ENCODE measurements at places on chromosomes 3 and 15. TPM values are rescaled to one million over a fixed set of nuclear protein-coding genes. Genes with fewer than 3 reads are reported as not detected.
A peak's percentile ranks its signal among the peaks of the same experiment; 100 is the strongest.

- DNase-seq: no peak
Measured at GRCh38 chr3:77186728-77187127, 146.8 kb downstream of the ROBO2 start.

DNA sequence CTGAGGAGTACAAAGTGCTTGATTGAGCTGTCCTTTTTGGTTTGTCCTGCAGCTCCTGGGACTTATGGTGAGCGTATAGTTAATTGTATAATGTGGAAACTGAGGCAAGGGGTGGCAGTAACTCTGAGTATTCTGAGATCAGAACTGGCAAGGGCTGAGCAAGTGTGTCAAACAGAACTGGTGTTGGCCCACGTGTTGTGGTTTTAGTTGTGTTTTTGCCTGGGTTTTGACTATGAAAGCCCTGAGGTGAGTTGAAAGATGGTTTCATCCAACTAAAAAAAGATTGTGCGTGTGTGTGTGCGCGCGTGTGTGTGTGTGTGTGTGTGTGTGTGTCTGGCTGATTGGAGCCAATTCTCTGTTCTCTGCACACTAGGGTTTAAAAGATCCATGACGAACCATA is 154.1 kb downstream of the EDEM1 start:
- DNase-seq: no peak

TNNC1 gene
- polyA plus RNA-seq: 9,937 TPM

DNA sequence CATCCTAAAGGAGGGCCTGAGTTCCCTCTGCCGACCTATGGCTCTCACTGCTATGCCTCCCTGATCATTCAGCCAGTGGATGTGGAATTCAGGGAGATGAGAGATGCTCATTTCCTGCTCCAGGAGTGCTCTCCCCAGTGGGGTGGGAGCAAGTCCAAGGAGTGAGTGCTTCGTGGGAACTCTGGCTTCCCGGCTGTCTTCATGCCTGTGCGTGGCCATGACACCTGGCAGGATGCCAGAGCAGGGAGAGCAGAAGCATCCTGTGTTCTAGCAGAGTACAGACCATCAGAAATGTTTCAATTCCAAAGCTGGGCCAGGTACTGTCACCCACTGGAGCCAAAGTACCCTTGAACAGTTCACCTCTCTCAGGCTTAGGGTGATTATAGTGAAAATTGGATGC is 45.1 kb downstream of the APH1B start:
- peak; percentile 52 for DNase-seq

CASR gene
- polyA plus RNA-seq: not detected

COL6A6 gene
- polyA plus RNA-seq: 2.2 TPM

GABRR3 gene
- not detected for polyA plus RNA-seq

- no peak for DNase-seq
Measured at GRCh38 chr3:171876680-171877147, 33.6 kb downstream of the TMEM212 start.

GRCh38 chr3:129441782-129442181 is 1.8 kb downstream of the IFT122 start:
- no peak for DNase-seq

- DNase-seq: no peak
Measured at GRCh38 chr15:64693134-64693533, 82.3 kb downstream of the RBPMS2 start.

DNA sequence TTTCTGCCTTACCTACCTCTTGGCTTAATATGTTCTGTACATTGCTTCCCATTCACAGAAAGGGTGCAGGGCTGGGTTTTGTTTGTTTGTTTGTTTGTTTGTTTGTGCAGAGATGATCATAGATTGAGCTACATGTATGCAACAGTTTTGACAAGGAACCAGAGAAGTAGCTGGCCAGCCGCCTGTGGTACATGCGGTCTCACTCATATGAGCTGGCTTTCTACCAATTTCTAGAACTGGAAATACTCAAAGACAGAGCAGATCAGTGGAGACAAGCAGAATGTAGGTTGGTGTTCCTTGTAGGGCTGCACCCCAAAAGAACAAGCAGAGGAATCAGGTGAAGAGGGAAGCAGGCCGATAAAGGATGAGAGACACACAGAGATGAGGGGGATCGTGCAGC is 502.7 kb downstream of the SOX2 start:
- DNase-seq: no peak

DNA sequence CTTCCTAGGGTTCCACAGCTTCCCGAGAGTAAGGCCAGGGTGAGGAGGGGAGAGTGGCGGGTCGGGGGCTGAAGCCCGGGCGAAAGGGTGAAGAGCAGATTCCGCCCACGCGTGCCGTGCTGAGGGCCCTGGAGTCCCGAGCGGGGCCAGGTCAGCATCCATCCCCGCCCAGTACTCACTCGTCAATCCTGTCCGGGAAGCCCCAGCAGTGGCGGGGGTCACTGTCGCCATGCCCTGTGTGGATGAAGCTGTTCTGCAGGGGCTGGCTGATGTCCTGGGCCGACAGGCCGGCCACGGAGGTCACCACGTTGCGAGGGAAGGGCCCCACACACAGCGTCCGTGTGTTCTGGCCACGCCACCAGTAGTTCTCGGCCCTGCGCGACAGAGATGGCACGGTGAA is 36.3 kb downstream of the TNK2 start:
- no peak for DNase-seq

Measured in heart right ventricle (tissue), 16 donors.